ENCODE measurements at places on chromosomes 4 and X. TPM values are rescaled to one million over a fixed set of nuclear protein-coding genes. Genes with fewer than 3 reads are reported as not detected.

Gene NUDT10
- total RNA-seq: 14.7 TPM

Gene S100P
- not detected for total RNA-seq

Gene ASB11
- total RNA-seq: not detected

Gene ZCCHC18
- total RNA-seq: 0.39 TPM

Gene C1QTNF7
- total RNA-seq: not detected

Gene SSX2B
- total RNA-seq: 2.6 TPM

Measured in Daoy (cell line).